Stimulated activated CD4-positive, alpha-beta T cell treated with anti-CD3 and anti-CD28 coated beads, TNF-alpha, amount 100 ng/mL, for 48 hours (primary cell): ENCODE measurements at places on chromosomes 2 and 18.

- DNase-seq = no peak
These were observed 348.7 kb downstream of the ARHGAP15 start for GRCh38 chr2:143477714-143478443.

DNA sequence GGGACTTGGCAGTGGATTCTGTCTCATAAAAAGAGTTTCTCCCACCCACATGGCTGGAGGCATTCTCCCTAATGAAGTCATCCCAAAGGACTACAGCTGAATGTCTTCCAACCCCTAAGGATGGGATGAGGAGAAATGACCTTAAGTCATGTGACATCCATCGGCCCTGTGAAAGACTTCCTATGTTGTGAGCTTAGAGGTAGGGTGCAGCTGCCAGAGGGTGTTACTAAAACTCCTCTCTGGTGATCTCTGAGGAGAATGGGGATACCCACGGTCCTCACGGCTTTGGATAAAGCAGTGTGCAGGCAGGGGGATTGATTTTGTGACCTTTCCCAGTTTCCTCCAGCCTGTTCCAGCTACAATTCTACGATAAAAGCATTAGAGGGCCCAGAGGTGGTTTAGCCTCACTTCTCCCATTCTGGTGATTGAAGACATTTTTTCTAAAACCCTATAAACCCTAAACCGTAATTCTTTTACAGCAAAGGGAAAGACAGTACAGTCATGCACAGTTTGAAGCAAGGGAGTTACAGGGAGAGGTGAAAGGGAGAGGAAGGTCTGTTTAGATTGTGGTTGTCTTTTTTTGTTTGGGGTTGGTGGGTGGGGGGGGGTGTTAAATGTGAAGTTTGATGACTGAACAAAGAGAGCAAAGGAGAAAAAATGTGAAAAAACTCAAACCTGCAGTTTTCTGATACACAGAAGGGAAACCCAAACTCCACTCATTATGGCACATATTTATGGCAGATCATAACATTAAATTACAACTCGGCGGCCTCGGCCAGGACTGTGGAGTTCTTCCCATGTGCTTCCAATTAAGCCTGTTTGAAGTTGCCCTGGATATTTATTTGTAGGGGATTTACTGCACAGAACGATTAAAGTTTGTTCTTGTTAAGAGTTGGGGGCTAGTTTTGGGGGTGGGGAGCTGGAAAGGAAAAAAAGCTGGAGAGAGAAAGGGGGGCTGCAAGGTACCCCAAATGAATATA, 26.6 kb upstream of the SLC14A2 start:
- no peak for DNase-seq

DNA sequence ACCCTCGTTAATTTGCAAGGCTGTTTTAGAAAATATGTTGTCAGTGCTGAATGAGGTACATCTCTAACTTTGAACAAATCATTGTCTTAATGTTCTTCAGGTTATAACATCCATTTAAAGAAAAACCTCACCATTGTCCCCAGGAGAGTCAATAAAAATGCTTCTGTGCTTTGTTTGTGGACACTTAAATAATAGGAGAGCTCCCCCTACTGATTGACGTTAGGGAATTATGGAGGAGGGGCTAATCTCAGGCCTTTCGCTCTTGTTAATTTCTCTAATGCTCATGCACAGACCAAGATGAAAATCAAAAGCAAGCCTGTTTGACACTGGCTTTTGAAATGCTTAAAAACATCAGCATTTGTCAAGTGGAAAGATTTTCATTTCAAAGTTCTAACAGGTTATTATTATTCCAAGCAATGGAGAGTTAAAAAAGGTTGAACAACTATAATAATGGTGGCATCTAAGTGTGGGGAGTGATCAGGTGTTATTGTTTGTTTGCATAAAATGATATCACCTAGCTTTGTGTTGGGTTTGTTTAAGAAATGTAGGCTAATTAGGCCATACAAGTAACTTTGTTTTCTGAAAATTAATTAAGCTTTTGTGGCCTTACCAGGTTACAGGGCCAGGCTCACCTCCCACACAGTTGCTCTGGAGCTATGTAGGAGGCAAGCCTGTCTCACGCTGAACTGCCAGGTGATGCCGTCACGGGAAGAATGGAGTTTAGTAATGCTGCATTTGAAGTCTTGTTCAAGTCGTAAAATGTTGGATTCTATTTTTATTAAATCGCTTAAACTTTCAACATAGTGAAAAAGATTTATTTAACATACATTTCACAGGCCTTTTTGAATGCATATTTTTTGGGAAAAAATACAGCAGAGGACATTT, 51.7 kb upstream of the SMIM21 start:
- DNase-seq = no peak

- DNase-seq = no peak
These were observed 278.9 kb upstream of the DLGAP1 start for GRCh38 chr18:4734021-4734420.

DNA sequence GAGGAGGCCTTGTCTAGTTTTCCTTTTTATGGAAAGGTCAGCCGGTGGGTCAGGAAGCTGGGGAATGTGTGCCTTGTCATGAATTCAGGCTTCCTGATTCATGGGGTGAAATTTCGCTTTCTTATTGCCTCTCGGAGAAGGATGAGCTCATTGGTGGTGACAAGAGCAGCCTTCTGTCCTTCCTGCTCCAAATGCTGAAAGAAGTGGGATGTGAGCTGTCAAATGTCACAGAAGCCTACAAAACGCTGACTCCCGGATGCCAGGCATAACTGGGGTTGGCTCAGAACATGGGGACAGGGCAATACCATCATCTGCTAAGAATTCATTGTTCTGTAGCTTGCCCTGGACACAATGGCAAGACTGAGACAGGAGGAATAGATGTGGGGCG, 55.8 kb upstream of the FAM136A start:
- no peak for DNase-seq

GRCh38 chr18:27473318-27473717, 288.2 kb upstream of the CHST9 start:
- DNase-seq = no peak

DNA sequence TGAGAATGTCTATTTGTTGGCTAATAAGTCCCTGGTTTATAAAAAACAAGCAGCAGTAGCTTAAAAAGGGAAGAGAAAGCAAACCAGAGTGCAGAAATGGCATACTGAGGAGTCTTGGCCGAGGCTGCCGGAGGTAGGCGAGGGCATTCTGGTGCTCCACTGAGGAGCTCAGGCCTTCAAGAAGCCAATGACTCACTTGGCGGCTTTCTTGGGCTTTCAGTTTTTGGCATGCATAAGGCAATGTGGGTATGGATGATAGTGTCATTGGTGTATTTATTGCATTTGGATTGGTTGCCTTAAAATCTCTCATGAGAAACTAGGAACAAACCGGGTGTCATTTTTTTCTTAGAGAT, 119.6 kb upstream of the ARL5A start:
- no peak for DNase-seq

GRCh38 chr2:69089266-69089665, 76.3 kb downstream of the ANTXR1 start:
- no peak for DNase-seq

GRCh38 chr18:46211816-46212215, 107.6 kb downstream of the HAUS1 start:
- no peak for DNase-seq

- no peak for DNase-seq
These were observed 58.1 kb downstream of the SKA1 start for GRCh38 chr18:50432915-50433314.

GRCh38 chr2:128594953-128595677, 276.4 kb upstream of the HS6ST1 start:
- no peak for DNase-seq

- DNase-seq = no peak
These were observed 10.4 kb downstream of the PELI1 start for GRCh38 chr2:64133828-64134227.

DNA sequence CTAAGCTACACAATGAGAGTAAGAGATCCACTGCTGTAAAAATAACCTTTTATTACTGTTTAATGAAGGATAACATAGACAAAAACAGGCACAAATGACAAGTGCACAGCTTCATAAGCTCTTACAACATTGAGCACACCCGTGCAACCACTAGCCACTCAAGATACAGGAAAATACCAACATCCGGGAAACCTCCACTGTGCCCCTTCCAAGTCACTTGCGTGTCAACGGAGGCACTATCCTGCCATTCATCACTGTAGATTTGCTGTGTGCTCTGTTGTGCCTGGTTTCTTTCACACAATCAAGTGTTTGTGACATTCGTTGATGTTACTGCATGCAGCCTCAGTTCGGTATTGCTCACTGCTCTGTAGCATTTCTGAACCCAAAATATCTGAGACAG, 292.9 kb upstream of the MYT1L start:
- DNase-seq = no peak

GRCh38 chr2:2324119-2324518, 7.0 kb downstream of the MYT1L start:
- no peak for DNase-seq

DNA sequence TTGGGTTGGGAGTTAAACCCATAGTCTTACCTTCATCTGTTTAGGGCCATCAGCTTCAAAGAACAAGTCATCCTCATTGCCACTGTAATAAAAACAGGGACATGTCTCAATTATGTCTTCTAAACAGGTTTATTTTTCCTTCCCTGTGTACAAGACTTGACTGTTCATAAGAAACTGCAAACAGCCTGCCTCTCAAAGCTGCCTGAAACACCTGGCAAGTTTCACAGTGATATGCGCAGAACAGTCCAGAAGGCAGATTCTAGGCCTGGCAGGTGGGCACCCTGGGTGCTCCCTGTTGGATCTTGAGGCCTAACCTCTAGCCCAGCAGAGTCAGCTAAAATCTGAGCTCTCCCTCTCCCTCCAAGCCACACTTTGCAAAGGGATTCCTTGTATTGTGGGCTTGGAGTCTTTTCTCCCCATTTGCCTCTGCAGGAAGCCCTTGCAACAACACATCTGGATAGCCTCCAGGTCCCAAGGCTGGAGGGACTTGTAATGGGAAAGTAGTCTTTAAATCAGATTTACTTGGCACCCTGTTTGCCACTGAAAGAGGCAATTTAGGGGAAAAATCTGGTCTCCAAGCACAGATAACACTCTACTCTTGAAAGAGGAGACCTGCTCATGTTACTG, 930 bp downstream of the IL1B start:
- DNase-seq = no peak

DNA sequence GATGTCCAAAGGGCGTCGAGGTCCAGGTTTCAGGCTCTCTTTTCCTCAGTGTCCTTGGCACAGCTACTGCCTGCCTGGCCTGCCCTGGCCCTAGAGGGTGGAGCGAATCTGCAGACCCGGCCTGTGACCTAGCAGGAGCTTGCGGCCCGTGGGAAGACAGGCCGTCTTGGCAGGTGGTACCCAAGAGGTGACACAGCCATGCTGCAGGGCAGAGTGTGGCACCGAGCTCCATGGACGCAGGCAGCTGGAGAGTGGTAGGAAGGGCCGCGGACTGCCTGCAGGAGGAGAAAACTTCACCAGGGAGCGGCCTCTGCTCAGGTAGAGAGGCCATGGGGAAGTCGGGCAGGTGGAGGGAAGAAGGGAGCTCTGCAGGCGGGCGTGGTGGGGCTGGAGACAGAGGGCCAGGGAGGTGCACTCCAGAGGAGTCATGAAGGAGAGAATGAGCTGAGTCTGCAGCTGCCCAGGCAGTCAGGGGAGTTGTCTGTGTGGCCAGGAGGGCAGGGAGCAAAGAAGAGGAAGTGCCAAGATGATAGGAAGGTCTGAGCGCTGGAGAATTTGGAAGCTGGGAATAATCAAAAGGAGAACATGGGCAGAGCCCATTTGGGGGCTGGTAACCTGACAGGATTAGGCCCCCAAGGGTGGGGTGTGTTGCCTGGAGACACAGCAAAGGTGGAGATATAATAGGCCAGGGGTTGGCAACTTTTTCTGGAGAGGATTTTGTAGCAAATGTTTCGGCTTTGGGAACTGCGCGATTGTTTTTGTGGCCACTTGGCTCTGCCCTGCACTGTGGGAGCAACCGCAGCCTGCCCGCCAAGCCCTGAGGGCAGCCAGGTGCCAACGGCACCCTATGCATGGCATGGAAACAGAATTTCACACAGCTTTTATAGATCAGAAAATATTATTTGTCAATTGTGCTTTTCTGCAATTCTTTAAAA, 154.4 kb upstream of the PXDN start:
- DNase-seq = no peak

DNA sequence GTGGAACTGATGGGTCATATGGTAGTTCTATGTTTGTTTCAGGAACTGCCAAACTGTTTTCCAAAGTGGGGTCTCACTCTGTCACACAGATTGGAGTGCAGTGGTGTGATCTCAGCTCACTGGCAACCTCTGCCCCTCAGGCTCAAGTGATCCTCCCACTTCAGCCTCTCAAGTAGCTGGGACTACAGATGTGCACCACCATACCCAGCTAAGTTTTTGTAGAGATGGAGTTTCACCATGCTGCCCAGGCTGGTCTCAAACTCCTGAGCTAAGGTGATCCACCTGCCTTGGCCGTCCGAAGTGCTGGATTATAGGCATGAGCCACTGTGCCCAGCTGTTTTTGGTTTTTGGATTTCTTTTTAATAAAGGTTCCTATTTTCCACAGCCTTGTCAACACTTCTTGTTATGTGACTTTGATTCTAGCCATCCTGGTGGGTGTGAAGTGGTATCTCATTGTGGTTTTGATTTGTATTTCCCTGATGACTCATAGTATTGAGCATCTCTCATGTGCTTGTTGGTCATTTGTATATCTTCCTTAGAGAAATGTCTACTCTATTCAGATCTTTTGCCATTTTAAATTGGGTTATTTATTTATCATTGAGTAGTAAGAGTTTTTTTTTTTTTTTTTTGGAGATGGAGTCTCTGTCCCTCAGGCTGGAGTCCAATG, 22.8 kb downstream of the NPC1 start:
- DNase-seq = no peak

GRCh38 chr18:49933530-49934128, 120.3 kb upstream of the ACAA2 start:
- no peak for DNase-seq

GRCh38 chr2:176157499-176158185, 535 bp downstream of the HOXD3 start:
- DNase-seq = no peak

GRCh38 chr2:65031341-65032018, 24.7 kb upstream of the CEP68 start:
- DNase-seq = no peak

- no peak for DNase-seq
These were observed 28.4 kb upstream of the ID2 start for GRCh38 chr2:8653485-8653884.

- no peak for DNase-seq
These were observed 14.4 kb upstream of the BBS5 start for GRCh38 chr2:169464882-169465281.

DNA sequence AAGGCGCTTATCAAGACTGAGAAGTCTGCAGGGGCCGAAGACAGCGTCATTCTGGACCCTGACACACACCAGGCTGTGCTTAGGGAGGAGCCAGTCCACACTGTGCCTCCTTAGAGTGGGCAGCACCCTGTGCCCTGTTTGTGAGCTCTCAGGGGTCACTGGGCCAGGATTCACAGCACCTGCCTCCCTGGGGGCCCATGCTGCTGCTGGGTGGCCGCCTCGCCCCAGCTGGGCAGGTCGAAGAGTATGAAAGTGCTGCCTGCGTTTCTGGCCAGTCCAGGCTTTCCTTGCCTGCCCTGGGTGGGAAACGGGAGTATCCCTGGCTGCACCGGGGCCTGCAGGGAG, 15.4 kb upstream of the GPR55 start:
- DNase-seq = no peak

- no peak for DNase-seq
These were observed 260.6 kb downstream of the PAX3 start for GRCh38 chr2:222038067-222038802.

GRCh38 chr18:43060020-43060419, 55.5 kb downstream of the RIT2 start:
- no peak for DNase-seq
